ENCODE measurements at places on chromosomes 7 and 10. TPM values are rescaled to one million over a fixed set of nuclear protein-coding genes. Genes with fewer than 3 reads are reported as not detected.

DNA sequence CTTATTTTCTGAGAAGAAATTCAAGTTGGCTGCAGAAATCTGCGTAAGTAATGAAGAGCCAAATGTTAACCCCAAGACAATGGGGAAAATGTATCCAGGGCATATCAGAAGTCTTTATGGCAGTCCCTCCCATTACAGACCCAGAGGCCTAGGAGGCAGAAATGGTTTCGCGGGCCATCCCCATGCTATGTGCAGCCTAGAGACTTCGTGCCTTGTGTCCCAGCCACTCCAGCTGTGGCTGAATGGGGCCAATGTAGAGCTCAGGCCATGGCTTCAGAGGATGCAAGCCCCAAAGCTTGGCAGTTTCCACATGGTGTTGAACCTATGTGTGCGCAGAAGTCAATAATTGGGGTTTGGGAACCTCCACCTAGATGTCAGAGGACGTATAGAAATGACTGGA is 131.9 kb downstream of the GPR37 start:
- DNase-seq = no peak

- peak; percentile 13 for DNase-seq
Observed at GRCh38 chr7:103348452-103348851, 1.0 kb downstream of the PSMC2 start.

Gene CLCN1
- polyA plus RNA-seq = not detected

GRCh38 chr7:44498230-44498954 is 7.9 kb upstream of the NUDCD3 start:
- DNase-seq = no peak

- DNase-seq = no peak
Observed at GRCh38 chr7:148049068-148049467, 541.5 kb upstream of the C7orf33 start.

Gene CPXM2
- polyA plus RNA-seq = 1.9 TPM

Gene HOXA11
- 10.4 TPM for polyA plus RNA-seq

GRCh38 chr7:98722402-98722801 is 105.3 kb downstream of the NPTX2 start:
- no peak for DNase-seq

Gene FAM237B
- polyA plus RNA-seq = not detected

DNA sequence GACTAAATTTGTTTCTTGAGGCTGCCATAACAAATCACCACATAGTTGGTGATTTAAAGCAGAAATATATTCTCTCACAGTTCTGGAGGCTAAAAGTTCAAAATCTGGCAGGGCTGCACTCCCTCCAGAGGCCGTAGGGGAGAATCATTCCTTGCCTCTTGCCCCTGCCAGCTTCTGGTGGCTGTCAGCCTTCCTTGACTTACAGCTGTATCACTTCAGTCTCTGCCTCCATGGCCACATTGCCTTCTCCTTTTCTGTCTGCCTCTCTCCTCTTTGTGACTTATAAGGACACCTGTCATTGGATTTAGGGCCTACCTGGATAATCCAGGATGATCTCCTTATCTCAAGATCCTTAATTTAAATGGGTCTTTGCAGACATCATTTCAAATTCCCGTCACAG is 5.8 kb upstream of the LRRC4 start:
- DNase-seq = no peak

GRCh38 chr7:131341690-131342089 is 14.0 kb downstream of the MKLN1 start:
- DNase-seq = no peak

GRCh38 chr7:149855361-149856305 is 17.5 kb downstream of the ZNF862 start:
- DNase-seq = no peak

DNA sequence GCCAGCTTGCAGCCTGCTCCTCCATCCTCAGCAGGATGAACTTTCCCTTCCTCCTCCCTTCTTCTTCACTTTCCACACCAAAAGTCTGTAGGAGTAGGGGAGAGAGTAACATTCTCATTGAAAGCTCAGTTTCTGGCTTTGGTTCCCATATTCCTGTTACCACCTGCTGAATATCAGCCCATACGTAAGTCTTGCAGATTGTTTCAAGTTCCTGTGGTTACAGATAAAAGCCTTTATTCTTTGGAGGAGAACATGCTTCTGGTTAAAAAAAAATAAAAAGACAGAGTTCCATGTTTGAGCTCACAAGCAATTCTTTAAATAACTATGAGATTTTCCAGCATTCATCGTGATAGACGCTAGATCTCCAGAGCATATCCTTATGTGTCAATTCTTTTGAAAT is 637.3 kb downstream of the SUGCT start:
- no peak for DNase-seq

DNA sequence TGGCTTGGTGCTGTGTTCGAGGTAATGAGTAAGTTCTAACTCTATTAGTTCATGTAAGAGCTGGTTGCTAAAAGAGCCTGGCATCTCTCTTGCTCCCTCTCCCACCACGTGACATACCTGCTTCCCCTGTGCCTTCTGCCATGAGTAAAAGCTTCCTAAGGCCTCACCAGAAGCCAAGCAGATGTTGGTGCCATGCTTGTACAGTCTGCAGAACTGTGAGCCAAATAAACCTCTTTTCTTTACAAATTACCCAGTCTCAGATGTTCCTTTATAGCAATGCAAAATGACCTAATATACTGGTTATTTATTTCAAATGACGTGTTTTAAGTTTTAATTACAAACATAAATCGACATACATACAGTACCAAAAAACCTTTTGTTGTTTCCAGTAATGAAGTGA is 101.7 kb upstream of the DNAJC1 start:
- DNase-seq = no peak

DNA sequence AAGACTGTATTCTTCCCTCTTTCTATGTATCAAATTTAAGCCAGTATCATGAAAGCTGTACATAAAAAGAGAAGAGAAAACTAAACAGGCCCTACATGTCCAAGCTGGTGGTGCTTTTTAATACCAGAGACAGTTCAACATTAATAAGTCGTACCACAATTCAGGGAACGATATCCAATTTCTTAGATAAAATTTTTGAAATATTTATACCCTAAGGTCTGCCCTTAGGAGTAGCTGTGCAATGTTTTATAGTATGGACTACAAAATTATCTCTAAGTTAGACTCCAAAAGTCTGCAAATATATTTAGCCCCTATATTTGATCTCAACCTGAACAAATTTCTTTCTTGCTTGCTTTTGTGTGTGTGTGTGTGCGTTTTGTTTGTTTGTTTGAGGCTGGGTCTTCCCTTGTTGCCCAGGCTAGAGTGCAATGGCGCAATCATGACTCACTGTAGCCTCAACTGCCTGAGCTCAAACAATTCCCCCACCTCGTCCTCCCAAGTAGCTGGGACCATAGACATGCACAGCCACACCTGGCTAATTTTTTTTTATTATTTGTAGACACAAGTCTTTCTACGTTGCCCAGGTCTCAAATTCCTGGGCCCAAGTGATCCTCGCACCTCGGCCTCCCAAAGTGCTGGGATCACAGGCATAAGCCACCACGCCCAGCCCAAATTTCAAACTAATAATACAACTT is 13.2 kb downstream of the ARHGAP19 start:
- DNase-seq = no peak

GRCh38 chr10:124566981-124567835 is 105.6 kb downstream of the LHPP start:
- DNase-seq = no peak

Gene GPR26
- polyA plus RNA-seq = not detected

DNA sequence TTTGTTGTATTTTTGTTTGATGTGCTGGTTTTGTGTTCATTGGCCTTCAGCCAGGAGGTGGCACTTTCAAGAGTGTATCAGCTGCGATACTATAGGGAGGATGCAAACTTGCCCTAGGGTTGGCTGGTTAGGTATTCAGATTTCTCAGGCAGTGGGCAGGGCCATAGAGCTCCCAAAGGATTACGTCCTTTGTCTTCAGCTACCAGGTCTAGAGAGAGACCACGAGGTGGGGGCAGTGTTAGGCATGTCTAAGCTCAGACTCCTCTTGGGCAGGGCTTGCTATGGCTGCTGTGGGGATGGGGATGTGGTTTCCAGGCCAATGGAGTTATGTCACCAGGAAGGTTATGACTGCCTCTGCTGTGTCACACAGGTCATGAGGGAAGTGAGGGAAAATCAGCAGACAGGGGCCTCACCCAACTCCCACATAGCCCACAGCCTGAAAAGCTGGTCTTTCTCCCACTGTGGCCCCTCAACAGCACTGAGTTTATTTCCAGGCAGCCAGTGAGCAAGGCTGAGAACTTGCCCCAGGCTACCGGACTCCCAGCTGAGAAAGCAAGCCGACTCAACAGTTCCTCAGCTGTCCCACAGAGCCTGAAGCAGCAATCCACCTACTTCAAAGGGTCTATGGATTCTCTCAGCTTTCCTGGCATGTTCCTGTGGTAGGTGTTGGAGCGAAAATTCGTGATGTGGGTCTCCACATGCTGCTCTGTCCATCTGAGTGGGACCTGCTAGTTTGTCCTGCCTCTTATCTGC is 227.4 kb upstream of the COBL start:
- DNase-seq = no peak

- no peak for DNase-seq
Observed at GRCh38 chr10:61964059-61964709, 62.7 kb downstream of the ARID5B start.

Gene CFAP69
- polyA plus RNA-seq = 0.51 TPM

Gene NEUROD6
- polyA plus RNA-seq = not detected

DNA sequence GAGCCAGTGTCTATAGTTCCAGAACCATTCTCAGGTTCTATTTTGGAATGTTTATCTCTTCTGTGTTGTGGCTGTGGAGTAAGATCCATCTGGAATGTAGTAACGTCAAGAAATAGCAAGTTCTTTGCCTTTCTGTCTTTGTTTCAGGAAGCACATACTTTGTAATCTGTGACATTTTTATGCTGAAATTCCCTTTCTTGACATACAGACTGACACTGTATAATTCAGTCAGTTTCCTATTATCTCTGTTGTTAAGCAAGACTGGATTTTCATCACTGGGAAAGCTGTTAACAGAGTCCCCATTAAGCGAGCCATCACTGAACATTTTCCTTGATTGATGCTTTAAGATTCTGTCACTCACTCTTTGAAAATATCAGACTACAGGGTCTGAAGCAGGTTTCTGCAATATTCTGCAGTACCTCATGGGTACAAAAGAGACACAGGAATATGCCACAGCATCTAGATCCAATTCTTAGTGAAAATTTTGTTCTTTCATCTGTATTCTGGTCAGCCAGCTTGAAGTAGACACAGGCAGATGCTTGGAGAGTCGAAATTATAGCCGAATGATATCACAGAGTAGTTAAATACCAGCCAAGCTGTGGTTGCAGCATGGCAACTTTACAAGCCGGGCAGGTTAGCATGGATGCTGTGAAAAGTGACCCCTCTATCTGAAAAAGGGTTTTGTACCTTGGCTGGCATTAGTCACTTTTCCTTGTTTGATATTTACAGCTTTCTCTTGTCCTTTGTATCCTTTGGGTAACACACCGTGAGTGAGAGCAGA is 62.6 kb downstream of the CACNB2 start:
- no peak for DNase-seq

Gene KAZALD1
- polyA plus RNA-seq = 3.0 TPM

DNA sequence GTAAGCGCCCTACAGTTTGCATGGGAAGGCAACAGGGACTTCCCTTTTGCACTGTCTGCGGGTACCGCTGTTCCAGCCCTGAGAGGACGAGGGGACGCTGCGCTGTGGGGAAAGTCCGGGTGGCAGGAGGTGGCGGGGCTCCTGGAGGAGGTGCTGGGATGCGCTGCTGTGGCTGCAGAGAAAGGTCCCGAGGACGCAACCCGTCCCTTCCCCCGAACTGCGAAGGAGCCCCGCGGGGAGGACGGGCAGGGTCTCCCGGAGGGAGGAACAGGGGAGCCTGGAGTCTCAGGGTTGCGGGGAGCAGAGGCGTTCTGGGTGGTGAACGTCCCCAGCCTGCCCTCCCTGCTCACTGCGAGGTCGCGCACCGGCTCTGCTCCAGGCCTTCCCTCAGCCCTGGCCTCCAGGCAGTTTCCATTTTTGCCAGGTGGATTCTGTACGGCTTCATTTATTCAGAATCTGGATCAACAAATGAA is 91.6 kb downstream of the CXCL12 start:
- no peak for DNase-seq

Data from endothelial cell of umbilical vein (primary cell).